ENCODE measurements at places on chromosomes 2 and 18.

DNA sequence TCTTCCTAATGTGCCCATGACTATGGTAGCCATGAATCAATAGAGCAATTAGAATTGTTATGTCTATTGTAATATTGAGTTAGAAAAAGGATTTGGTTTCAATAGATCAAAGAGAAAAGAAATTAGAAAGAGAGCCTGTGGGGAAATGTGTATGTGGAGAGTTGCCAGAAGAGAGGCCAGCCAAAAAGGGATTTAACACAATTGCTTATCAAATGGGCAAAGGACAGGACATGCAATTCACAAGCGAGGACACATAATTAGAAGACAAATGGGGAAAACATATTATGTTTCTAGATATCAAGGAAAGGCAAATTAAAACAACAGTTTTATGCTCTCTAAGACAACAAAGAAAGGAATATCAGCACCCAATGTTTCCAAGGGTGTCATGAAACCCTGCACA lies 403.2 kb upstream of the KLHL29 start:
- no peak for DNase-seq

DNA sequence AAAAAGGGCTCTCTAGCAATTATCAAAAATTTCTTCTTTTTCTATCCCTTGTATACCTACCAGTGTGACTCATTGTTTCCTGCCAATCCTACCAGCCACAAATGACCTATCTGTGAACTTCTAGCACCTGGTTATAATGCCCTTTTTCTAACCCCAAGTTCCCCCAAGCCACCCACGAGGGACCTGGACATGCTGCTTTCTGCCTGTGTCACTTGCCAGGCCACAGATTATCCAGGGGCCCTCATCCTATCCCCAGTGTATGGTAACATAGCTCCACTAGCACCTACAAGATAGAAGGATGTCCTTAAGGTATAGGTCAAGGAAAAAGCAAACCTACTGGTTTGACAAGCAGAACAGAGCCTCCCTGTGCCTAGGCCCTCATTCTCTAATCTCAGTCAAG lies 26.8 kb downstream of the AAK1 start:
- DNase-seq = no peak

DNA sequence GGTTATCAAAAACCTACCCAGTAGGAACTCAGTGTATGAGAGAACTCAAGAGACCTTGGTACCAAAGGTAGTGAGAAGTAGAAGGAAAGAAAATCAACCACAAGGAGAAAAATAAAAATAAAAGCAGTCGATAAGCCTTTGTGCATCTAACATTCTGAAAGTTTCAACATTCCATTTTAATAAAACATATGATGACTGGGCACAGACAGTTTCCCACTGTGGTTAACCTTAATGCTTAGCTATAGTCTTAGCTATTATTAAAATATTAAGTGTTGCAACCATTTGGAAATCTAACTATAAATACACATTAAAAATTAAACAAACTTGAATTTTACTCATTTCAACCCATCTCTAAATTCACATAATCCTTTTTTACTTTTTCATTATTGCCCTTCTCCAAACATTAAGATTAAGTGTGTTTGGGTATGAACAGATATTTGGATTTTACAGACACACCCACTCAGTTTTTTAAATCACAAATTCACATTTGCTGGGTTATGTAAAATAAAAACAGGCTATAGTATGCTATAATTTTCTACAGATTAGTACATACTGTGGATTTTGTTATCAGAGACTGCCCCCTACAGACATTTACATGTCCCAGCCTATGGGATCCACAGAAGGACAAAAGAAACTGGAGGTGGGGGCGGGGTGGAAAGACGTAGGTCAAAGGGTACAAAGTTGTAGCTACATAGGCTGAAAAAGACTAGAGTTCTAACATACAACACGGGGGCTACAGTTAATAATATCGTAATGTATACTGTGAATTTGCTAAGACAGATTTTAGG lies 32.8 kb downstream of the SRBD1 start:
- DNase-seq = peak; percentile 54

DNA sequence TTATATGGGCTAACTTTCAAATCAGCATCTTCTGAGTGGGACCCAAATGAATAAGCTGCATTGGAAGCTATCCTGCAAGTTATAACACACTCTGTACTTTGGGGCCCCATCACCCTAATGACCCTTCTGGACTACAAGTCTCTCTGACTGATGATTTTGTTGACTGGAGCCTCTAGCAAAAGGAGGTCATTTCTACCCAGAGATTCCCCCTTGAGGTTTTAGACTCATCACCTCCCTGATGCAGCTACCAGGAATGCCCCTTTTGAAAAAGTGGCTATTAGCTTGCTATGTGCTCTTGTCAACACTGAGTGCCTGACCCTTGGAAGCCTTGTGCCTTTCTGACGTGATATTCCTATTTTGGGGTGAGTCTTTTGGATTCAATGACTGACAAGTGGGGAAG lies 54.5 kb upstream of the NEMP2 start:
- DNase-seq = no peak

GRCh38 chr18:76452357-76452756 lies 42.7 kb downstream of the ZNF516 start:
- DNase-seq = no peak

DNA sequence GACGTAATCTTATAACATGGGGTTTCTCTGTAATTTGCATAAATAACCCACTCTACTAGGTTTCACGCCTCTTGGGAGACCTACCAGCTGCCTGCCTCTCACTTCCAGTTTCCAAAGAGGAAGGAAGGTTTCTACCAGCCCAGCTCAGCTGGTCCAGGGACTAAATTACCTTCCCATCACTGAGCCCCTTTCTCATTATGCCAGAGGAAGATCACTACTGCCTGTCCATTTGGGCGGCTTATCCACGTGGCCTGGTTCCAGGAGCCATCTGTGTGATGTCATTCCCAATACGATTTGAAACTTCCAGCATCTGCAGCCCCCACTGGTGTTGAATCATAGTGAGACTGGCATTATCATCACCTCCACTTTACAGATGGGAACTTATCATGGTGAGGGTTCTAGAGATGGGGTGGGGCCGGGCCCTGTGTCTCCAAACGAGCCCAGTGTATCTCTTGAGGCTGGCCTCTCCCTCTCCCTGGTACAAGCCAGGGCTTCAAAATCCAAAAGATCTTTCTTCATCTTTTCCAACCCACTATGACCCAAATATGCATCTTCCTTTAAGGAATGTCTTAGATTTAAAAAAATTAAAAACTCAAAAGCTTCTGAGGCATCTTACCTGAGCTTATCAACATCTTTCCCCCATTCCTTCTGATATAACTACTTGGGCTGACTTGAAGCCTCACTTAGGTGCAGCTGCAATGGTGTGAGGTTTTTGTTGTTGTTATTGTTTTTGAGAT lies 140.8 kb downstream of the DDX1 start:
- peak; percentile 6 for DNase-seq

GRCh38 chr2:98823196-98824170 lies 92.6 kb upstream of the MGAT4A start:
- no peak for DNase-seq

DNA sequence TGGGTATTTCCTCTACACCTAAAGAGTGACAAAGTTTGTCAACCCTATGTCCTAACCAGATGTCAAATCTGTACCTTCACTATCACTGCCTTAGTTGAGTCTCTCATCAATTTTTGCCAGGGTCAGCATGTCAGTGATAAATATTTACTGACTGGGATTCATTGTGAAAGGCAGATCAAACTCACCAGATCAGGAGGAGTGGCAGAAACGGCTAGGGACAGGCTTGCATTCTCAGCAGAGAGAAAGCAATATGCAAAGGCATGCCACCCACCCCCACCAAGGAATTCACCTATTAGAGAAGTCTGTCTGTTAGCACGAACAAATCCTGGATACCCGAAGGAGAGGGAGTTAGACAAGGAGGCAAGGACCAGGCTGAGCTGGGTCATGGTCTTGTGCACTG lies 62.6 kb downstream of the PTPN2 start:
- DNase-seq = no peak

DNA sequence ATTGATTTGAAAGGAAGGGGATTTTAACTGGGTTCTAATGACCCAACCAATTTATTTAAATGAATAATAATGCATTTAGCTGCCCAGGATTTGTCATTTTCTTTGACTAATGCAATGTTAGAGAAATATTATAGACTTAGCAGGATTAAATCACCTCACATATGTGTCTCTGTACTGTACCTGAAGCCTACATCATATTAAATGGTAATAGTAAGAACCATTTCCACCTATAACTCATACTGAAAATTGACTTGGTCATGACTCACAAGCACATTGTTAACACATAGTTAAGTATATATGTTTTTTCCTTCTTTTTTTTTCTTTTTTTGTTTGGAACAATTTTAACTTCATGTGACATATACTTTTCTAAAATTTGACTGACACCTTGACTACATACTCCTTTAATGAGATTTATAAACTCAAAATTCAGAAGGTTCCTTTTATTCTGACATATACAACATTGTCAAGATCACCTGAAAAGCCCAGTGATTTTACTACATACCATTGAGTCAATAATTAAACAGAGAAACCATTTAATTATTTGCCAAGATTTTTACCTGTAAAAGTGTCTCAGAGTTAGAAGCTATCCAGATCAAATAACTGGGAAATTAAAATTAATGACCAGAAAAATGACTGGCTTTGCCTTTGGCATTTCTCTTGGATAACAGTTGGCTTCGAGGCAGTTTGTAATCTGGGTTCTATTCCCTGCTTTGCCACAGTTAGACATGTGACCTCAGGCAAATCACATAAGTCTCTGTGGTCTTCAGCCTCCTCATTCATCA lies 58.8 kb upstream of the CDC42EP3 start:
- DNase-seq = no peak

DNA sequence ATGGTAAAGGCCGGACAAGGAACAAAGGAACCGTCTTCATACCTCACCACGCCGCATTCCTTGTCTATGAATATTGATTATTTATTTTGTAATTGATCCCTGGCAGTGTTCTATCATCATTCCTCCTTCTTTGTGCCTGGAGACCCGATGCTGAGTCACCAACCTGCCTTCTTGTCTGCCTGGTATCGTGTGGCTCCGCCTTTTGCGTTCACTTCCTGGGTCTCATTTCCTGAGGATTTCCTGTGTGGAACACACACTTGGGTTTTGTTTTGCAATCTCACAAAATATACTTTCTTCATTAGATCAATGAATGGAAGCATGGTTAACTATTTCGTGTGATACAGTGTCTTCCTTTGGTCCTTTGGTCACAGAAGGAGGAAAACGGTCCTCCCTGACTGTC lies 95.5 kb upstream of the SNTG2 start:
- no peak for DNase-seq

DNA sequence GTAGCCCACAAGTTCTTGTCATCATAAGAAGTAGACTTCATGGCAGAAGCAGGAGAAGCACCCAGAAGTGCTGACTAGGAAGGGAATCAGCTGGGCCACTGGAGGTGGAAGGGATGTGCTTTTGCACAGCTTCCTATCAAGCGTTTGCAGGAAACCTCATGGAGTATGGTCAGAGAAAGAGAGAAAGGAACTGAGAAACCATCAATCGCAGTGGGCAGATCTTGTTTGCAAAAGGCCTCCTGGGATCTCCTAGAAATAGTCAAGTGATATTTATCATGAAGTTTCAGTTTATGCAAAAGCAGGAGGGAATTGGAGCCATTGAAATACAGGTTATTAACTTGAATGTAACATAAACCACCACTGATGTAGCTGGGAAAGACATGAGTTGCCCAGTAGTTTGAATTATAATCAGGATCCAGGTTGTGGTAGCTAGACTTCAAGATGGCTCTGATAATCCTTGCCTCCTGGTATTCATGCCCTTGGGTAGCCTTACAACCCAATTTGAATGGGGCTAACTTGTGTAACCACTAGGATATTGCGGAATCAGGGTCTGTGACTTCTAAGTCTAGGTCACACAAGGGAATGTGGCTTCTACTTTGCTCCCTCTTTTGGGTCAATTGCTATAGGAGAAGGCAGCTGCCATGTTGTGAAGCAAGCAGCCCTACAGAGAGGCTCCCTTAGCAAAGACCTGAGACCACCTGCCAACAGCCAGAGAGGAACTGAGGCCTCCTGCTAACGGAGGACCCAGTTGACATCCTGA lies 69.8 kb upstream of the TCF4 start:
- DNase-seq = no peak

DNA sequence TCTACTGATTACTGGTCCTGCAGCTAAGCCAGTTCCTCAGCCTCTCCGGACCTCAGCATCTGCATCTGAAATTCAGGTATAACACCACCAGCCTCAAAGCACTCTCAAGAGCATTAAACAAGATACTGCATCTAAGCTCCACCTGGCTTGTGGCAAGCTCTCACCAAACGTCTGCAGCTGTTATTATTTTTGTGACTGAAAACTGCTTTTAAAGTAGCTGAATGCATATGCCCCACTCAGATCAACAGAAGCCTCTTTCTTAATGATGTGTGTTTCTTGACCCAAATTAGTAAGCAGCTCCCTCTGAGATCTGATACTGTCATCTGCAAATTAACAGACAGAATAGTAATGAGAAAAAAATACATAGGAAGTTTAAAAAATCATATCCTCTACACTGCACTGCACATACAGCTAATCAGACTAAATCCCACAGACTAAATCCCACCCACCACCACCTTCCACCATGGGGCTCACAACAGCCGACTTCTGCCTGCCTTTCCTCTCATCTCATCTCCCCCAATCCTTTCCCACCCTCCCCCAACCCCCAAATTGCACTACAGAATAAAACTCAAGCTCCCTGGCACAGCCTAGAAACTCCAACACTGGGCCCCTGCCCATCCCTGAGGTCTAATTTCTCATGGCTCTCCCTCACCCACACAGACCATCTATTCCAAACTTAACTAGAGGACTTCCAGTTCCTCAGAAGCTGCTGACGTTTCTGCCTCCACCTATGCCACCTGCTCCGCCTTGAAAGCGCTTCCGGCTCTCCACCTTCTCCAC lies 52.9 kb downstream of the TMEM163 start:
- DNase-seq = no peak

GRCh38 chr18:79965119-79965902 lies 868 bp downstream of the HSBP1L1 start:
- DNase-seq = no peak

GRCh38 chr18:616380-616995 lies 19.7 kb downstream of the CLUL1 start:
- DNase-seq = peak; percentile 74

- DNase-seq = no peak
Observed at GRCh38 chr2:62175728-62176127, 20.2 kb upstream of the B3GNT2 start.

GRCh38 chr2:101805152-101806088 lies 107.9 kb downstream of the MAP4K4 start:
- no peak for DNase-seq

- DNase-seq = peak; percentile 45
Observed at GRCh38 chr2:70901227-70902066, 34.3 kb upstream of the ATP6V1B1 start.

DNA sequence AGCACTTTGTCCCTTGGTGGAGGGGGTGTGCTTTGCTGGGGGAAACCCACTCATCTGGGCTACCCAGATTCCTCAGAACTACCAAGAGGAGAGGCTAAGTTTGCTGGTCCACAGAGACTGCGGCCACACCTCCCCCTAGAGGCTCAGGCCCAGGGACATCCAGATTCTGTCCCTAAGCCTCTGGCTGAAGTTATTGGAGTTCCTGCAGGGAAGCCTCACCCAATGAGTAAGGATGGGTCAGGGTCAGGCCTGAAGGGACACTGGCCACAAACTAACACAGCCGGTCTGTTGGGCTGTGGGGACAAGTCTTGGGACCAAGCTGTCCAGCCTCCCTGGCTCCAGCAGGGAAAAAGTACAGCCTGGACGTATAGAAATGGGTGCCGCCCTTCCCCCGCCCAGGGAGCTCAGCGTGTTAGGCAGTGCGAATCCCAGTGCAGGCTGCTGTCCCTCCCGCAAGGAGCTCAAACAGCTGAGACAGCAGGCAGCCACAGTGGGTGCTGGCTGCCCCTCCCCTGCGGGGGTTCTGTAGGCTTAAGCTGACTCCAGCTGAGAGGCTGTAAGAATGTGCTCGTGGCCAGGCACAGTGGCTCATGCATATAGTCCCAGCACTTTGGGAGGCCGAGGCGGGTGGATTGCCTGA lies 86.9 kb upstream of the ARL5A start:
- DNase-seq = no peak

All from inflammatory macrophage treated with lipopolysaccharide for 1 hour (primary cell).